GM12878 (cell line): ENCODE measurements at places on chromosomes 5 and 9. TPM values are rescaled to one million over a fixed set of nuclear protein-coding genes. Genes with fewer than 3 reads are reported as not detected.

DNA sequence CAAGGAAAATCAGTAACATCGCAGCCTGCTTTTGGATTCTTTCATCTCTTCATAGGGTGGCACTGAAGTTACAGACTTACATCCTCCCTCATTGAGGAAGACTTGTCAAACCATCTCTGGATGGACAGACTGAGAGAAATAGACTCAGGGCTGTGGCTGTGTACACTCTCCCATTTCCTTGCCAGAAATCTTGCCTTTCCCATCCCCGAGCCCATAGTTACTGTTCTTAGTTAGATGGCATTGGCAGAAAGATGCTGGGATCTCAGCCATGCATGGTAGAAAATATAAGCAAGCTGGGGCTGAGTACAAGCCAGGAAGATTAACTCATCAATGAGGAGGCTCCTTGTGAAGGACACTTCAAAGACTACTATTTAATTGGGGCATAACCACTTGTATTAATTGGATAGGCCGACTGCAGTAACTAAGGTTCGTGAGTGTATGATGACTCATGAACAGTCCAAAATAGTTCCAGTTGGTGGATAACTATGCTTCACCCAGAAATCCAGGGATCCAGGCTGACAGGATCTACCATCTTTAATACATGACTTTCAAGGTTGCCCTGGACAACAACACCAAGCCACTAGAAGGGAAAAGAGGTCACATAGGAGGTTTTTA lies 137.9 kb downstream of the TMEM38B start:
- H3K27ac ChIP-seq = no peak overlapping the region
- no peaks in the 10 kb centered on the region; the same call in 1 of the 2 replicates for H3K27me3 ChIP-seq
- no peak for DNase-seq
- no peaks in the 10 kb centered on the region for H3K36me3 ChIP-seq

- H3K27me3 ChIP-seq = peaks cover 4% of the 10 kb centered on the region
- H3K36me3 ChIP-seq = no peaks in the 10 kb centered on the region
- H3K27ac ChIP-seq = 0 out of 2 replicates have a peak overlapping the region, but pooled peaks have one; percentile 26
- peaks cover 10% of the 10 kb centered on the region for H3K4me1 ChIP-seq
Measured at GRCh38 chr5:107672211-107673038, 1.7 kb upstream of the EFNA5 start.

DNA sequence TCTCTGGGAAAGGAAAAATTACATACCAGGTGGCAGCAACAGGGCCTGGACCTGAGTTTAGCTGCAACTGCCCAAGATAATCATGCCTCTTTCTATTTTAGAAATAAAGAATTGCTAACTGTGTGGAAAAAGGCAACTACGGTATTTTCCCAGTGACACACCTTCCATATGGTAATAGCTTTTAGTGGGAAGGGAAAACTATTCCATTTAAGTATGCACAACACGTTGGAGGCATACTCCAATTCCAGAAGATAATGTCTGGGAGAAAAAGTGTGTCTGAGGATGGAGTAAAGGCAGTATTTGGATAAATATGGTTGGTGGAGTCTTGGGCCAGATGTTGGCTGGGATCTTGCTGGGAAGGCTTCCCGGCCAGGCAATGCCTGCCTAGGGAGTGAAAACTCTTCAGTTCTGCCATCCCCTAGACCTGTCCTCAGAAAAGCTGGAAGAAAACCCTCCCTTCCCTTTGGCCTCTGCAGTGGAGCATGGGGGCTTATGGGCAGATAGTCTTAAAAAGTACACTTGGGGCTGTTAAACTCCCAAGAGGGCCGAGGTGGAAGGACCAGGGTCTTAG lies 40.6 kb downstream of the SH3PXD2B start:
- no peaks in the 10 kb centered on the region for H3K27me3 ChIP-seq
- DNase-seq = no peak
- H3K4me3 ChIP-seq = no peak overlapping the region
- no peak overlapping the region for H3K27ac ChIP-seq

Gene RORB
- not detected in 2 replicates for total RNA-seq

- no peaks in the 10 kb centered on the region; the same call in 1 of the 2 replicates for H3K27me3 ChIP-seq
- peak overlapping the region; percentile 36; the same call in 1 of the 2 replicates for H3K4me3 ChIP-seq
Measured at GRCh38 chr9:137294681-137295237, 7.3 kb downstream of the NRARP start.

Gene NR2F1-AS1
- 0.19 and 0.62 TPM in 2 replicates for total RNA-seq

- no peak overlapping the region for H3K27ac ChIP-seq
- H3K27me3 ChIP-seq = no peaks in the 10 kb centered on the region
- H3K4me1 ChIP-seq = peaks cover 8% of the 10 kb centered on the region
- DNase-seq = no peak
Measured at GRCh38 chr5:43560128-43560527, 3.3 kb upstream of the PAIP1 start.

Gene EGFLAM
- total RNA-seq = not detected in 2 replicates

Gene CLIC3
- not detected in 2 replicates for total RNA-seq

Gene C1QTNF3
- 1.1 TPM in 2 replicates for total RNA-seq
